ENCODE measurements at places on chromosomes 7 and 10.

- DNase-seq, result no peak
- no peak overlapping the region for H3K4me3 ChIP-seq
- no peak overlapping the region for H3K27ac ChIP-seq
Observed at GRCh38 chr7:38187794-38188440, 9.9 kb downstream of the STARD3NL start.

GRCh38 chr10:106740-107139 lies 28.5 kb upstream of the ZMYND11 start:
- no peaks in the 10 kb centered on the region for H3K27me3 ChIP-seq
- H3K4me3 ChIP-seq, result no peak overlapping the region
- no peak overlapping the region for H3K27ac ChIP-seq
- DNase-seq, result no peak
- peaks cover 13% of the 10 kb centered on the region for H3K4me1 ChIP-seq

DNA sequence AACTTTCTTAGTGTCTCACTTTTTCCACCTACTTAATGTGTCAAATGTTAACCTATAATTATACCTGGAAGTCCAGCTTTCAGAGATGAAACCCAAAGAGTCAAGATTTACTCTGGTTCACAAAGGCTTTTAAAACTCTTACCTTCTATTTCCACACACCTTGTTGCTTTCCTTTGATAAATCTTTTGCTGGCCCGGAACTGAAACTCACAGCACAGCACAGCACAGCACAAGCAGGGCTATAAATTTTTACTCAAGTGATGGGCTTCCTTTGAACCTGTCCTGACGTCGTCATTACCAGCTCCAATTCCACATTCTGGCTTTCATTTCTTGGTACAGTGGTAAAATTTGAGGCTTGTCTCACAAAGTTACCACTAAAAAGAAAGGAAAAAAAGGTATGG lies 861.0 kb downstream of the SORCS3 start:
- H3K27ac ChIP-seq, result no peak overlapping the region
- H3K27me3 ChIP-seq, result no peaks in the 10 kb centered on the region
- no peaks in the 10 kb centered on the region for H3K36me3 ChIP-seq
- H3K4me1 ChIP-seq, result no peaks in the 10 kb centered on the region
- DNase-seq, result no peak

- no peak for DNase-seq
- no peaks in the 10 kb centered on the region for H3K36me3 ChIP-seq
- H3K27me3 ChIP-seq, result no peaks in the 10 kb centered on the region
- H3K4me3 ChIP-seq, result no peak overlapping the region
Observed at GRCh38 chr7:115838829-115839228, 191.7 kb downstream of the TFEC start.
